CD8-positive, alpha-beta memory T cell (primary cell): ENCODE measurements at places on chromosomes 5 and 9.

DNA sequence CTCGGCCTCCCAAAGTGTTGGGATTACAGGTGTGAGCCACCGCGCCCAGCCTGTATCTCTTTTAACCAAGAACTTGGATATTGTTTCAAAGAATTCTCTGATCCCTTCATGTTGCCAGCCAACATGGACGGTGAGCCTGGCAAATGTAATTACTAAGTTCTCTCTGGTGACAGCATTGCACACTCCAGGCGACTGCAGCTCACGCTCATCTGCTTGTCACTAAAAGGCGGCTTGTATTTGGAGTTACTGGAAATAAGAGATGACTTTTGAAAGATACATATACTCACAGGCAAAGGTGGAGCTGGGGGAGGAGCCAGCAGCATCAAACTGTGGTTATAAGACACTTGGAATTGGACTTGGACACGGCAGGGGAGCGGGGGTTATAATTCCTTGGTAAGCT is 172.3 kb downstream of the SLIT3 start:
- no peak for DNase-seq

- DNase-seq, result no peak
Observed at GRCh38 chr9:18106006-18106560, 367.9 kb upstream of the ADAMTSL1 start.

GRCh38 chr9:113482991-113483675 is 19.6 kb downstream of the RGS3 start:
- no peak for DNase-seq

DNA sequence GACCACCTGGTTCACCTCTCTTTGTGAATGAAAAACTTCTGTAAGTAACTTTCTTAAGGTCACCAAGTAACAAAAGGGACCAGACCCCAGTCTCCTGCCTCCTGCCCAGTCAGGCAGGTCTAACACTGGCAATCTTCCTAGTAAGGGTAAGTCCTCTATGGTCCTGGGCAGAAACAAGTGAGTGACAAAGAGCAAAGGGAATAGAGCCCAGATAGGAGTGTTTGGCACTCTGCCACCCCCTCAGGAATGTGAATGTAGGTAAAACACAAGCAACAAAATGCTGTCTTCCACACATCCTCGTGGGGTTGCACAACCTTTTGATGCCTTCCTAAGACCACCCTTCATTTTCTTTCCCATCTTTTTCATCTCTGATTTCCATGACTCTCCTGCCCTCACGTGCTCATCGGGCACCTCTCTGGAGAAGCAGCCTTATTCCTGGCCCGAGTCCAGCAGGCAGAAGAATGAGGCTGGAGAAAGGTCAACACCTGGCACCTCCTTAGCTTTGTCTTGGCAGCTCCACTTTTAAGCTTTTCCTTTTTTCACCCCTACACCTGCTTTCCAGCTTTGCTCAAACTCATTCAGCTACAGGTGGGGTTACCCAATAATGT is 90.2 kb upstream of the LHFPL2 start:
- no peak for DNase-seq

DNA sequence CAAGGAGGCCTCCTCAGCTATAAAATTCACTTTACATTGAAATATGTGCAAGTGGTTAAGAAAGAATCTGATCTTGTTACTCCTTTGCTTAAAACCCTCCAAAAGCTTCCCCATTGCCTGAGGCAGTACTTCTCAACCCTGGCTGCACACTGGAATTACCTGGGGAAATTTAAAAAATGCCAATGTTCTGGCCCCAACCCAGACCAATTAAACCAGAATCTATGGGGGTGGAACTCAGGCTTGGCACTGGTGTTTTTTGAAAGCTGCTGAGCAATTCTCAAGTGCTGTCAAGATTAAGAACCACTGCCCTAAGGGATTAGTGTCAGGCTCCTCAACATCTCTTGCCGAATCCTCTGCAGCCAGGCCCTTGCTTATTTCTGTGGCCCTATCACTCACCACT is 269.6 kb downstream of the ELAVL2 start:
- no peak for DNase-seq

DNA sequence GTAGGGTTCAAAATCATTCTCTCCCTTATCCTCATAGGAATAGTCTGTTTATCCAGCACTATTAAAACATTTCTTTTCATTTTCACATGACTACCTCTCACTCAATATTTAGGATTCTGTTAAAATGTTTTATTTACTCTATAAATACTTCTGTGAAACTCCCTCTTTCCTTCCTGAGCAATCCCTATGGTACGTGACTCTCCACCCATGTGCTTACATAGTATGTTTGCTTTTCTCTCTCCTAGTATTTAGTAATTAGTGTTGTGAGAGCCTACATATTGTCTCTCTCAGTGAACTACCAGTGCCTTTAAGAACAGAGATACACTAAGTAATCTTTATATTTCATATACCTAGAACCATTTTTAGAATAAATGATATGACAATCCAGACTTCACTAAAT is 46.0 kb downstream of the PTPRD start:
- DNase-seq, result no peak

DNA sequence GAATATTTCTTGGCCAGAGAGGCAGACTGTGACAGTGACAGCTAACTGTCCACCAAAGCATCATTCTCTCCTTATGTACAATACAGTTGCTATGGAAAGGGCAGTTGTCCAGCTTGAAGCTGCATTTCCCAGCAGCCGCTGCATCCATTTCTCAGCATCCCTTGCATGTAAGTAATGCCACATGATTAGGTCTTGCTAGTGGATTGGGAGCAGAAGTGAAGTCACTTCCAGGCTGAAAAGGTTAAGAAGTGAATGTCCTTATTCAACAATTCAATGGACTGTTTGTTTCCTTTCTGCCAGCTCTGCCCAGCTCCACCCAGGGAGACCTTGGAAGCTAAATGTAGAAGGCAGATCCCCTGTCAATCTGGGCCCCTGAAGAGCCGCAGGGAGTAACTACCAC is 26.1 kb upstream of the RETREG1 start:
- no peak for DNase-seq

DNA sequence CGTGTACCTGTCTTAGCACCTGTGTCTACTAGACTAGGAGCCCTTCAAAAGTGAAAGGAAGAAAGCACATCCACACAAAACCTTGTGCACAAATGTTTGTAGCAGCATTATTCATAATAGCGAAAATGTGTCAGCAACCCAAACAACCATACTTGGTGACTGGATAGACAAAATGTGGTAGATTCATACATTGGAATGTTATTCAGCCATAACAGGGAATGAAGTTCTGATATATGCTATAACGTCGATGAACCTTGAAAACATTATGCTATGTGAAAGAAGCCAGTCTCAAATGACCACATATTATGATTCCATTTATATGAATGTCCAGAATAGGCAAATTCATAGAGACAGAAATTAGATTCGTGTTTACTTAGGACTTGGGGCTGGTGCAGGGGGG is 57.8 kb upstream of the LARP1 start:
- DNase-seq, result no peak

DNA sequence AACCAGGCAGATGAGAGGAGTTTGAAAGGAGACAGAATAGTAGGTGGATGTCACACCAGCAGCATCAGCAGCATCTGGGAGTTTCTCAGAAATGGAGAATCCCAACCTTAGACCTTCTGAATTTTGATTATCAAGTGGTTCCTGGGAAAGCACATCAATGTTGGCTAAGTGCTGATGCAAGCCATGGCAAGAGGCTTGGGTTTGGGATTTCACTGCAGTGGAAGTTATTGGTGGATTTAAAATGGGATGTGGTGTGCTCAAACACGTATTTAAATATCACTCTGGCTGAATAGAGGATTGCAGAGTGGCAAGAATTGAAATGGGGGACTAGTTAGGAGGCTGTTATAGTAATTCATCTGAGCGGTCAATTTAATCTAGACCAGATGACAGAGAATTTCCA is 387.8 kb upstream of the WWC1 start:
- DNase-seq, result no peak

DNA sequence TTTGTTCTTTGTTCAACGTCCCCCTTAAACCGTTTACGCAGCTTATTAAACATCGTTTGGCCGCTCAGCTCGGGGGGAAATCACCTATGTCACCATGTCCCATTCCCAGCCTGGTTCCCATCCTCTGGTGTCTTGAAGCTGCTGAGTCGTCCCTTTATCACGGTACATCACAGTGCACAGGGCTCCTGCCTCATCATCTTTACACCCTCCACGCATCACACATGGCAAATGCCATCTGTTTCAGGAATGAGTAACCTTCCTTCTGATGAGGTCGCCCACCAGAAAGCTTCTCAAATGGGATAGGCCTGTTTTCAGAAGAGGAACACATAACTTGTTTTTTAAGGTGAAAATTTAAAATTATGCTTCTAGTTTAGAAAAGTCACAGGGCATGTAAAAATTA is 7.9 kb upstream of the LHX6 start:
- DNase-seq, result no peak

DNA sequence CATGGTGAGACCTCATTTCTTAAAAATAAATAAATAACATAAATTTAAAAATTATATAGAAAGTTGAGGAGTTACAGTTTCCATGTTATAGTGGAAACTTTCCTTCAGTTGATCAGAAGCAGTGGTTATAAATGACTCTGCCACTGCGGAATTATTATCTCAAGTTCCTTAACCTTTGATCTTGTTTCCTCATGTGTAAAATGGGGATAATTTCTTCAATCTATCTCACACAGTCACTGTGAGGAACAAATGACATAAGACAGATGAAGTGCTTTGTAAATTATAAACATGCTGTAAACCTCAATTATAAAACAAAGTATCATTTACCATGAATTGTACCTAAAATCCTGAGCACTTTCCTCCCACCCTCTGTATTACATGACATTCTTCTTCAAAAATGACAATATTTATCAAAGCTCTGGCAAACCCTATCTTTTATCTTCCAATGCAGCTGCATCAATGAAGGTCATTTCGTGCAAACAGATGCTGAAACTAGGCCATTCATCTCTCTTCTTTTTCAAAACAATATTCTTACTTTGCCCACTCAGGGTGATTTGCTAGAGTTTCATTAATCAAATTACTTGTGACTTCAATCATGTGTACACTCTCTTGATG is 46.8 kb downstream of the TMEM245 start:
- no peak for DNase-seq

DNA sequence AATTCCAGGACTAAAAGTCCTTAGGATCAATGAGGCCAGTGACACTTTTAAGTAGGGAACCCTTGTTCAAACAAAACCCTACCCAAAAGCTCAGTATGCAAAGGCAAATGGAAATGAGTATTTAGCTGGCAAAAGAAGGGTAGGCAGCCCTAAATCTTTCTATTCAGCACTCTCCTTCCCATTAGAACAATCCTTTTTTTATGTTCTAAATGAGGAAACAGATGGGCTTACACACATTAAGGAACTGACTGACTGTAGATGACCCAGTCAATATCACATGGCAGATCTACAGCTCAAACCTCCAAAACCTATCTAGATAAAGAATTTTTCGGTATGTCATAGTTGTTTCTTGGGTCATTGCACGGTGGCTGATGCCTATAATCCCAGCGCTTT is 7.2 kb downstream of the CSNK1A1 start:
- DNase-seq, result no peak

DNA sequence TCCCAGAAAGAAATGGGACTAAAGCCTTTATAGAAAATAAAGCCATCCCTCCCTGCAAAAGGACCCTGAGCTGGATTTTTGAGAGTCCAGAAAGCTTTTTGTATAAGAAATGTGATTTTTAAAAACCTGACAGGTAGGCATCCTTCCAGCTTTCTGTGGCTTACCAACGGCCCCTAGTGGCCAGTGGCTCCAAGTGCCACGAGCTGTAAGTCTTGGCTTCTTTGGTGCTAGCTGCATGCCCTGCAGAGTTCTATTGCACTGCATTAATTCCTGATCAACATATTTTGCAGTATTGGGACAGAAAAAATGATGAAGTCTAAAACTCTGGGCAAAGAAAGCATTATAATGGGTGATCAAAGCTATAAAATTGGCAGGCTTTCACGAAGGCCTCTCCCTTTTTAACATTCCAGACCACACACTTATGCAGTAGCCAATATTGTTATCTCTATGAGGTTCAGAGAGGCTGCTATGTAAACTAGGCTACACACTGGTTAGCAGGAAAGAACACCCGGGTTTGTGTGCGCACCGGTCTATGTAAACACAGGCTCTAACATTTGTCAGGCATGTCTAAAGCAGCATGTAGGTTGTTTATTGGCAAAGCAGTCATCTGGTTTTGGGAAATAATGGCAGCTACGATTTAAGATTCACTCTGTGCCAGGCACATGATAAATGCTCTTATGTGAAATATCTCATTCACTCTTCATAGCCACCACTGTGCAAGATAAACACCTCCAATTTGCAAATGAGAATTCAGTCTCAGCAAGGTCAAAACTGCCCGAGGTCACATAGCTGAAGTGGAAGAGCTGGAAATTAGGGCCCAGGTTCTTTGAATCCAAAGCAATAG is 55.2 kb downstream of the NMUR2 start:
- no peak for DNase-seq

- DNase-seq, result no peak
Observed at GRCh38 chr5:73157414-73158303, 15.3 kb upstream of the TMEM174 start.

- no peak for DNase-seq
Observed at GRCh38 chr5:62346748-62347147, 40.7 kb downstream of the KIF2A start.

GRCh38 chr5:57749396-57749795 is 266.8 kb upstream of the ACTBL2 start:
- no peak for DNase-seq

GRCh38 chr9:85223506-85224125 is 518.1 kb downstream of the AGTPBP1 start:
- no peak for DNase-seq

GRCh38 chr9:86977205-86977835 is 30.0 kb upstream of the GAS1 start:
- no peak for DNase-seq

DNA sequence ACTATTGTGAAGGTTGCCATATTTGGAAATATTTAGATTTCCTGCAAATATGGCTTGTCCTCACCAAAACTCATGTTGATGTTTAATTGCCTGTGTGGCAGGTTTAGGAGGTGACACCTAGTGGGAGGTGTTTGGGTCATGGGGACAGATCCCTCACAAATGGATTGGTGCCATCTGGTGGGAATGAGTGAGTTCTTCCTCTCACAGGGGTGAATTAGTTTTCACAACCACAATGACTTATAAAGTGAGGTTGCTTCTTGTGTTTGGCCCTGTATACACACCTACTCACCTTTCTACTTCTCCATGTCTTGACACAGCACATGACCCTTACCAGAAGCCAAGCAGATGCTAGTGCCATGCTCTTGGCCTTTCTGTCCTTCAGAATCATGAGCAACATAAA is 41.1 kb downstream of the ISOC1 start:
- DNase-seq, result no peak

DNA sequence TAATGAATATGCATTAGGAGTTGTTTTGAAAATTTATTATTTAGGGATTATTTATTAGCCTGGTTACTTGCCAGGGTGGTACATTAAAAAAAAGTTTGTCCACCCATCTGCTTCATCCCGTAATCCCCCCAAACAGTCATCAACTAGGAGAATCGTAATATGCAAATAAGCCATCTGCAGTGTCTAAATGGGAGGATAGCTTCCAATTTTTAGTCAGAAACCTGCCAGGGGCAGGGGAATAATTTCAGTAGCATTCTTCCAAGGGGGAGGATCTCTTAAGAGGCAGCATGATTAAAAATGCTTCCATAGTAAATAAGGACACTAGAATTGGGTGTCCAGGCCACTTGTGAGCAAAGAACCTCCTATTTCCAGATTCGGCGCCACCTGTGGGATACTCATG is 43.3 kb downstream of the SH3GL2 start:
- no peak for DNase-seq

- DNase-seq, result peak; percentile 19
Observed at GRCh38 chr9:64773491-64773931, 511.5 kb downstream of the FOXD4L5 start.

- no peak for DNase-seq
Observed at GRCh38 chr5:86864051-86864450, 246.3 kb downstream of the COX7C start.

GRCh38 chr5:60843936-60844905 is at the start of gene ELOVL7:
Gene ELOVL7 (minus strand): TSS chr5:60844269. CDS start chr5:60787397, 56,872 bp downstream.
- no peak for DNase-seq
